ENCODE measurements at places on chromosomes 13 and 19. TPM values are rescaled to one million over a fixed set of nuclear protein-coding genes. Genes with fewer than 3 reads are reported as not detected.

Gene JUND
- total RNA-seq = 189 TPM

Gene LRG1
- total RNA-seq = not detected

Gene PRODH2
- not detected for total RNA-seq

Gene MAB21L1
- total RNA-seq = not detected

Gene IGFL3
- not detected for total RNA-seq

Gene ZNF709
- 6.4 TPM for total RNA-seq

All from naive thymus-derived CD8-positive, alpha-beta T cell (primary cell).